Stimulated activated naive CD8-positive, alpha-beta T cell treated with anti-CD3 and anti-CD28 coated beads, Interleukin-15, amount 100 ng/mL, for 72 hours (primary cell): ENCODE measurements at places on chromosomes 3 and 15.

DNA sequence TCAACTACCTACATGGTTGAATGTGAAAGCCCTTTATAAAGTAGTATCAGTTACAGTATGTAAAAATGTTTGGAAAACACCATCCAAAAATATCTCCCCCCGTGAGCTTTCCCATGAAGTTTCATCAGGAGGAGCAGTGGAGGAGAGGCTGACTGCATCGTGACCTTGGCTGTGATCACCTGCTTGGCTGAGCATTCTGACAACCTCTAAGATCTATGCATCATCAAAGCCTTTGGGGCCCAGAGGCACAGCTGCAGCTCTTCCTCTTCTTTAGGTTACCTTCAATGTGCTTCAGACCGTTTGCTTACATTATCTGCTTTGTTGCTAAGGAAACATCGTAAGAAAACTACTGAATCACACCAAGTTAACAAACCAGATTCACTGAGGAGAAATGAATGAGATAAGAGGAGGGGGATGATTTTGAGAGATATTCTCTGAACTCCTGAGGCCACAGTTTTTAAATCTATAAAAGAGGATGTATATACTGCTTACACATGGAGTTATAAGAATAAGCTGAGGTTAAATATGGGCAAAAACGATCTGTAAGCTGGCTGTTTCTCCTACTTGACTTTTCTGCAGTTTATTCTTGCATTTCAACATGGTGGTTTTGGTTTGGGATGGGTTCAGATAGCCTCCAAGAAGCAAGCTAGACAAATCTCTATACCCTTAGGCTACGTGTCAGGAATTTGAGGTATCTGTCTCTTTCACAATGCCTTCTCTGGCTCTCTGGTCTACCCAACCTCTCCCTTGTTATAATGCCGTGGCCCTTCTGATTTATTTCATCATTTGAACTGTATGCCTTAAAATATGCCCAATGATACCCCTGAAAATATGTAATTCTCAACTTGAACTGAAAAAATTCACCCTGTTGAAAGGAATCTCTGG lies 4.0 kb downstream of the GCSAM start:
- peak; percentile 54 for DNase-seq

DNA sequence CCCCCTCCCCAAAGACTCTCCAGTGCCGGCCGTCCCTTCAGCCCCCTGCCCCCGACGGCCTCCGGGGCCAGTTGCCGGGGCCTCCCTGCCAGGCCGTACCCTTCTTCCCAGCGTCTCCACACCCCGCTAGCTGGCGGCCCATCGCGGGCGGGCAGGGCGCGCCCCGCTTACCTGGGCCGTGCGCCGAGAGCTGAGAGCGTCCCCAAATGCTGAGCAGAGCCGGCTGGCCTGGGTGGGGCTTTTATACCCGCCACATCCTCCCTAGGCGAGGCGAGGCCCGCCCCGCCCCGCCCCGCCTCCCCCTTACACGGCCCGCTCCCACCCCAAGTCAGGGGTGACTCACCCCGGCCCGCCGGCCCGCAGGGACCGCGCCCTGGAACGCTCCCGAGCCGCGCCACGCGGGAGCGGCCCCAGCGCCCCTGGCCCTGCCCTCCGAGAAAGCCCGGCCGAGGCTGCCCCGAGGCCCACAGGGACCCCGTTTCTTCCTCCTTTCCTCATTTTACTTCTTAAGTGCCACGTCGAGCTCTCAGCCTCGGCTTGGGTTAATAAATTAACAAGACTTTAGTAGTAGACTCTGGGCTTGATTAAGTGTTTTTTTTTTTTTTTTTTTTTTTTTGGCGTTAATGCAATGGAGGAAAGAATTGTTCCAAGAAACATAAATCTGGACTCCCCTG lies at the start of gene ANXA2:
Gene ANXA2, minus strand, starts transcription at position 215 of the 674 bp plus-strand sequence. CDS start 11,911 bp downstream, outside the sequence.
- peak; percentile 82 for DNase-seq

DNA sequence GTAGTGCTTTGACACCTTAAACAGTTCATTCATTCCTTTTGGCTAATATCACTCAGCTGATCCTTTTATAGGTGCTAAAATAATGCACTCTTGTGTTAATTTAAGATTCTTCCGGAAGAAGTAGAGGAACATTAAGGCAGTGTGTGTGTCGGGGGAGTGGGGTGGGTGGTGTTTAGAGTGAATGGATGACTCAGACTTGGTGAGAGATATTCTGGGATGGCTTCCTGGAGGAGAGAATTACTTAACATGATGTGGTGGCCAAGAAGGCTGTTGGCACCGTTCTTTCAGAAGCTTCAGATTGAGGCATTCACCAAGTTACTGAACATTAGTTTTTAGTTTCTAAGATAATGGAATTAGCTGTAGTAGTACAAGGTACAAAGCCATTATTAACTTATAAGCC lies 125.6 kb upstream of the ROPN1 start:
- no peak for DNase-seq

- DNase-seq: no peak
Measured at GRCh38 chr3:101340591-101340990, 20.2 kb upstream of the IMPG2 start.

- DNase-seq: no peak
Measured at GRCh38 chr3:130839813-130840212, 54.1 kb upstream of the ATP2C1 start.

- DNase-seq: no peak
Measured at GRCh38 chr15:50189633-50190032, 7.6 kb downstream of the SLC27A2 start.

GRCh38 chr3:73926360-73927202 lies 301.8 kb upstream of the PDZRN3 start:
- no peak for DNase-seq

- DNase-seq: no peak
Measured at GRCh38 chr3:102745881-102746280, 311.1 kb downstream of the ZPLD1 start.

- no peak for DNase-seq
Measured at GRCh38 chr15:66102563-66103292, 150.8 kb downstream of the MEGF11 start.

GRCh38 chr15:101481917-101482525 lies 7.5 kb downstream of the PCSK6 start:
- no peak for DNase-seq

GRCh38 chr3:190716961-190717360 lies 145.5 kb downstream of the GMNC start:
- no peak for DNase-seq

DNA sequence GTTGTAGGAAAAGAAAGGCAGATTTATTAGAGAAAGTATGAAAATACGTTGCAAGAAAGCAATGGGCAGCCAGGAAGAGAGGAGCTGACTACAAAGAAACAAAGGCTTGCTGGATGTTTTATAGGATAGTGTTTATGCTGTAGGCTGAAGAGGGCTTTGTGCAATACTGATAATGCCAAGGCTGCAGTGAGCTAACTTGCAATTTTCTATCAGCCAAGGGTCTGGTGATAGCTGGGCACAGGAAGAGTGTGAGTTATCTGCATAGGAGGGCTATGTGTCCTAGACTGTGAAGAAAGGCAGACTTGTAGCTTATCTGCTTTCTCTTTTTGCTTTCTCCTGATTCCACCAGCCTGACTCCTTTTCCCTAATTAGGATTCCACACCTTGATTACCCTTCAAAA lies 51.3 kb upstream of the OSBPL11 start:
- no peak for DNase-seq

DNA sequence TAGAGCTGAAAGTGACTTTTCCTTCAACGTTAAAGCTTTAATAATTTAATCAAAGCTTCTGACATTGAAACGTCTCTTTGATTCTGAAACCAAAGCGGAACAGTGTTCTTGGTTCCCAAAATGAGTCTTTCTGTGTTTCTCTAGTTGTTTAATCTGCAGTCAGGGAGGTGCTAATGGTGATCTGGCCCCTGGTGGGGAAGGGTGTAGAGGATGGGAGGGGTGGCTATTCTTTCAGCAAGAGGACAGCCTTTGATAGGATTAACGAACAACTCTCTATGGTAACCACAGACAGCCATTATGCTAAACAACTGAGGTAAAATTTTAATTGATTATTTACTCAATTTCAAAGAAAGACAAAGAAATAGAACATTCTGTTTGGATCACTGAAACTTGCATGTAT lies 79.9 kb upstream of the CADPS start:
- no peak for DNase-seq

DNA sequence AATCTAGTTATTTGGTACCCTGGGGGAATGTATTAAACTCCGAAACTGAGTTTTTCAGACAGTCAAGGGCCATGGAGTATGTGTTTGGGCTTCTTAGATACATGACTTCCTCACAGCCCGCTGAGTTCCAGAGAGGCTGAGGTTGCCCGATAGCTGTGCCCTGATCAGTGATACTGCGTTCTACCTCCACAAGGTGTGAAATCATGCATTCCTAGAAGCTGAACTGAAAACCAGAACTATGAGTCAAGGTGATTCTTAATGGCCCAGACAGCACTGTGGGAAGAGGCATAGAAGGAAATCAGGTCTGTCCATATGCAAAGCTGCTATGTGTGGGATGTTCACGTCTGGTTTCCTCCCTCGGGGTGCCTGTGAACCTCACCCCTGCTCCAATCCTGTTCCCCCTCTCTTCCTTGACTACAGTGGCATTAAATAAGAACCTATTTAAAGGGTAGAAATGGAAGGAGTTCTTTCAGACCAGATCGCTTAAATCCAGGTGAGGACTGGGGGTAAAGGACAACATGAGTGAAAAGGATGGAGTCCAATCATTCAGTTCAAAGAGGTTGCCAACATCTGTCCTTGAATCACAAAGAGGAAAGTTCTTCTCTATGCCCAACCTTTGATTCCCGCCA lies 74.3 kb downstream of the MYO1E start:
- DNase-seq: peak; percentile 42

- DNase-seq: no peak
Measured at GRCh38 chr3:127253491-127253890, 34.4 kb downstream of the PRR20G start.

DNA sequence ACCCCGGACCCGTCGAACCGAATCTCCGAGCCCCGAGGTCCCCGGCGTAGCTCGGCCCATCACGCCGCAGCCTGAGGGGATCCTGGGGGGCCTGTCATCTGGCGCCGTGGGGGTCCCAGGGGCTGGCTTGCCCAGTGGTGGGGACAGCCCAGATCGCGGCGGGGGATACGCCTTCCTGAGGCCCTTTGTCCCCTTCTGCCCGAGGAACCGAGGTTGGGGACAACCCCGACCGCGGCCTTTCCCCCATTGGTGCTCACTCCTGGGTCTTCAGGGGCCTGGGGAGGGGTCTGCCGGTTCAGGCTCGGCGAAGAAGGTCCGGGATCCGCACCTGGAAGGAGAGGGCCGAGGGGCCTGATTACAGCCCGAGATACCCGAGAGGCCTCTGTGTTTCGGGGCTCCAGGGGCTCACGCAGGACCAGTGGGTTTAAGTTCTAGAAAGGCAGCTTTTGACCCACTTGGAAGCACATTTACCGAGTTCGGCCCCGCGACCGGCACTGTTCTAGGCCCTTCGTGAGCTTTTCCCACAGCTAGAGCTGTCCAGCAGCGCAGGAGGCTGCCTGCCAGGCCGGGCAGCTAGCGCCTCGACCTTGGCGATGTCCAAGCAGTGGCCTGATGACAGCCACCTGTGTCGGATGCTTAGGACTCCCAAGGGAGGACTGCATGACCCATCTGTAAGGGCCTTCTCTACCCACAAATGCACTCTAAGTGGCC lies 504 bp downstream of the ABHD2 start:
- no peak for DNase-seq

- no peak for DNase-seq
Measured at GRCh38 chr3:50588759-50589433, 19.6 kb downstream of the HEMK1 start.

- DNase-seq: no peak
Measured at GRCh38 chr3:72789786-72790185, 58.5 kb downstream of the SHQ1 start.

DNA sequence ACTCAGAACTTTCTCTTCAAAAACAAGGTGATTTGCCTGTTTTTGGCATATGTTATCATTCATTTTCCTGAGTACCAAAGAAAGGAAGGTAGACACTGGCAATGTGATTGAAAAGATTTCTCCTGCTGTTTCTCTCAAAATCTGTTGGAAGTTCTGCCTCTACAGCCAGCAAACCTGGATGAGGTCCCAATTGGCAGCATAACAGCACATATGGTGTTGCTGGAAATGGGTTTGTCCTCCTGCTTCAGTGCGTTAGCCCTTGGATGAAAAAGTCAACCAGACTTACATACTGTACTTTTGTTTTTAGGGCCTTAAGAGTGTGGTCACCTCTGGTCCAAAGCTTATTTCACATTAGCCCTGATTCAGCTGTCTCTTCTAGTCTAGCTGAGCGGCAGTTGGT lies 237.6 kb upstream of the MME start:
- no peak for DNase-seq

DNA sequence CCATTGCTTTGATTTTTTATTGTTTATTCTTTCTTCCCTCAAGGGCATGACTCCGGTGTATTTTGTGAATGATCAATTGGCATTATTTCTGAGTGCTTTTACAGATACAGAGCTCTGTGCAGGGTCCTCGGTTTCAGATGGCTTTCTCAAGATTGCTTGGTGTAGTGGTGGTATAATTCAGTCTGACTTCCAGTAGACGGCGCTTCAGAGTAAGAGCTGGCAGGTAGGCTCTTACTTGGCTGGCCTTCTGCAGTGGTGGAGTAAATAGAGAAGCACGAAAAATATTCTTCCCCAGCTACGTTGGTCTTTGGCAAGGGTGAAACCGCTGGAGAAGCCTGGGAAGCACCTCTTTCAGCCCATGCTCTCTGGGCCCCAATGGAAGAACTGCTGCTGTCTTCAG lies 723.0 kb upstream of the BCHE start:
- DNase-seq: no peak

GRCh38 chr3:53495146-53495519 lies 722 bp downstream of the CACNA1D start:
- DNase-seq: no peak

GRCh38 chr3:53498806-53499641 lies 4.6 kb downstream of the CACNA1D start:
- no peak for DNase-seq

DNA sequence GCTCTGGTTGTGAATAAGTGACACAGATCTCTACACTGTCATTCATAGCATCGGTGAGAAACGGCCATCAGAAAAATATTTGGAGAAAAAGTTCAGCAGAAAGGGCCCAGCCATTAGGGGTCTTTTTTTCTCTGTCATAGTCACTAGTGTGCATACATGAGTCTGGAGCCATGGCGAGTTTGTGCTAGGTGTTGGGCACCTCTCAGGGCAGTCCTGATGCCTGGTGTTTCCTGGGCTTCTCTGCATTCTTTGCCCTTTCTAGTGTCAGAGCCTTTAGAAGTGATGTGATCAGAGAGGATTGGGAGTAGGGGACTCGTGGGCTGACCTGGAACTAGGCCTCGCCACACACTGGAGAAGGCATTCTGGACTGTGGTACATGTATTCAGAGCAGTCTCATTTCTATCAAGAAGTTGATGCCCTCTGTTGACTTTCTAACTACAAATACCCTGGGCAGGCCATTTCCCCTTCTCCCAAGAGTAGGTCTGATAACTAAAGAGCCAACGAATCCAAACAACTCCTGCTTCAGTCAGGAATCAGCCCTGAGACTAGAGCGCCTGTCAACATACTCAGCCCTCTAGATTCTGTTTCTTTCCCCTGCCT lies 1.6 kb downstream of the KY start:
- no peak for DNase-seq

DNA sequence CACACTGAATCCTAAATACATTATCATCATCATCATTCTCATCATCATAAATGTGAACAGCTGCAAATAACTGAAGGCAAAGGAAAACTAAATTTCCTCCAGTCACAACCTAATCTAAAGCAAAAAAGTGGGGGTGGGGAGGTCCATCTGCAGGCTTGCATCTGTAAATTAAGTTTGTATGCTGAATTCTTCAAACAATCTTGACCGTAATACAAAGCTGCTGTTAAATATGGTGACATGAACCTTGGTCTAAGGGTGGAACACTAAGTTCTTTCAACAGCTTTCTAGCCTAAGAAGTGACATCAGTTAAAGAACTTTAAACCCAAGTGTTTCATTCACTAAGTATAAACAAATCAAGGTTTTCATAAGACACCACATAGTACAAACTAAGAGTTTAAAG lies 4.3 kb downstream of the LRRFIP2 start:
- DNase-seq: no peak

GRCh38 chr3:174002543-174002942 lies 605.0 kb downstream of the NLGN1 start:
- no peak for DNase-seq
